ENCODE measurements at places on chromosomes 12 and 14.

GRCh38 chr12:103505371-103506236 lies 9.8 kb upstream of the C12orf42 start:
- no peak for DNase-seq

GRCh38 chr12:90773491-90773890 lies 181.5 kb downstream of the CCER1 start:
- no peak for DNase-seq

- DNase-seq = no peak
Observed at GRCh38 chr12:4825011-4825858, 84.5 kb upstream of the KCNA1 start.

- no peak for DNase-seq
Observed at GRCh38 chr12:2453076-2453760, 341.6 kb upstream of the FKBP4 start.

GRCh38 chr12:6020930-6021329 lies 75.9 kb upstream of the ANO2 start:
- no peak for DNase-seq

DNA sequence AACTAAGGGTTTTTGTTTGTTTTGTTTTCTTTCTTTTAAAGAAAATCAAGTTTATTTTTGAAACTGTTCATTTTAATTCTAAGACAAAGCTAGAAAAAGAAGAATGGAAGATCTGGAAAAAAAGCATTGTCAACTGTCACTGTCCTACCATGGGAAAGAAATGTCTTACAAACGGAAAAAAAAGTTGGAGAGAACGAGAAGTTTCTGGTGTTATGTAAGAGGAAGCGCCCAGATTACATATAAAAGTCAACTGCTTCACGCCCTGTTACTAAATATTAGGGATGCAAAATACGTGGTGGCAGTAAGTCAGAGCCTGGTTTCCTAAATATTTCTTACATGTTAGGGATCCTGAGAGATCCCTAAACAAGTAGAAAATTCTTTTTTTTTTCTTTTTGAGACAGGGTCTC lies 14.3 kb upstream of the FBXL14 start:
- peak; percentile 54 for DNase-seq

DNA sequence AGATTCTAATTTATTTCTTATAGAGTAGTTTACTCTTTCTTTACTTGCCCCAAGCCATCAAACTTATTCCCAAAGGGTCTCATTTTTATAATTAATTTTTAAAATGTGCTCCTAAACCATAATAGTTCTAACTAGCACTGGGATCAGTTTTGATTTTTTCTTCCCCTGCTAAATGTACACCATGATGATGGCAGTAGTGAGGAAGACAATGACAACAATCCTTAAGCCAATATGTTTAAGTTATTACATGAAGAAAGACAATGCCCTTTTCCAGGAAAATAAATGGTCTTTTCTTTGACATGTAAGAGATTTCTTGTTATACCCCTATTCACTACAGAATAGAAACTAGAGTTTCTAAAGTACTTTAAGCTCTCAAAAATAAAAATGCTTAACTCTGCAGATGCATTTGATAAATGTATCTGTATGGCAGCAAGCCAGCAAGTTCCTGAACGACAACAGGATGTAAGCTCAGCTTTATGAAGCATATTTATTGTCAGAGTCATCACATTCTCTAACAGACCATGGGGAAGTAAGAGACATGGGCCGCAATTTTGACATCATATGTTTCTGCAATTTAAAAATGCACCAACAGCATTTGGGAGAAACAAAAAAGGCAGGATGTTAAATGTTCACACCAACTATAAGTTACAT lies 36.0 kb upstream of the SNX6 start:
- DNase-seq = peak; percentile 54

DNA sequence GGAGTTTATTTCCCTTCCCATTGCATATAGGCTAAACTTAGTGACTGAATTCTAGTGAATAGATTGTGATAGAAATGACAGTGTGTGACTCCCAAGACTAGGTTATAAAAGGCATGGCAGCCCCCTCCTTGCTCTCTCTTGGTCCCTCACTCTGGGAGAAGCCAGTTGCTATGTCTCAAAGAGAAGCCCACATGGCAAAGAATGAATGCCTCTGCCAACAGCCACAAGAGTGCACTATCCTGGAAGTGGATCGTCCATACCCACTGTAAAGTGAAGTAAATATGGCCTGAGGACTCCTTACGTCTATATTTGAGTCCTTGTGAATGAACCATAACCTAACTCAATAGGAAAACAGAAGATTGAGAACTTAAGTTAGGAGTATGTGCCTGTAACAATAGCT lies 35.4 kb upstream of the HMGA2 start:
- no peak for DNase-seq

DNA sequence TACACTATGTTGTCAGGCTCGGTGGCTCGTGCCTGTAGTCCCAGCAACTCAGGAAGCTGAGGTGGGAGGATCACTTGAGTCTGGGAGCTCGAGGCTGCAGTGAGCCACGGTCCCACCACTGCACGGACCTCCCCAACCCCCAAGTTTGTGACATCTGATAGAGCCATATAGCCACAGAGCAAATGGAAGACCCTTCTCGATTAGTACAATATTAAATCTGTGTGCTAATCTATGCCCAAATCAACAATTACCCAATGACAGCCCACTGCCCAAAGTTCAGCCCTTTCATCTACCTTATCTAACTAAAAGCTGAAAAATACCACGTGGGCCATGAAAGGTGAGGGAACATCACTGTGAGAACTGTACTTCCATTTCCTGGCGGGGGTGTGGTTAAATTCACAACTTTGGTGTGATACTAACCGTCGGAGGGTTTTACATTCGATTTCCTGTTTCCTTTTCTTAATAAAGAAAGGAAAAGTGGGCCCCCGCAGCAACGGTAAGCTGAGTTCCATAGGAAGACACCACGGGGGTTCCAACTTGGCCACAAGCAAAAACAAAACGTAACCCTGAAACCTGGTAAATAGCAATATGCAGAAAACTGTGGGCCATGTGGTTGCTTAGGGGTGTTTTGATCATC lies 31.2 kb upstream of the FOS start:
- no peak for DNase-seq

- no peak for DNase-seq
Observed at GRCh38 chr14:24053548-24054323, 1.9 kb downstream of the CARMIL3 start.

- no peak for DNase-seq
Observed at GRCh38 chr14:35339761-35340406, 47.7 kb downstream of the PSMA6 start.

DNA sequence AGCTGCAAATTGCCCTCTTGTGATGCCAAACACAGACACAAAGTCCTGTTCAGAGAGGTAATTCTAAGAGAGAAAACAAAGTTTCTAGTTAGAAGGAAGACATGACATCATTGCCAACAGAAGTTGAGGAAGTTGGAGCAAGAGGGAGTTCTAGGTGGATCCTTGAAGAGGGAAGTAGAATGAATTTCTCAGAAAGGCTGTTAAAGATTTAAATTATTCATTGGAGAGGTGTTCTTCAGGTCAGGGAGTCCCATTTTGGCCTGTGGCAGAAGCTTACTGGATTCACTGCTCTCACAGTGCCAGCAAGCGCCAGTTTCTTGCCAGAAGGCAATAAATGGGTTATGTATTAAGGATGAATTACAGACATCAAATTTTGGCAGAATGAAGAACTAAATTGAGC lies 15.3 kb downstream of the TSFM start:
- no peak for DNase-seq

DNA sequence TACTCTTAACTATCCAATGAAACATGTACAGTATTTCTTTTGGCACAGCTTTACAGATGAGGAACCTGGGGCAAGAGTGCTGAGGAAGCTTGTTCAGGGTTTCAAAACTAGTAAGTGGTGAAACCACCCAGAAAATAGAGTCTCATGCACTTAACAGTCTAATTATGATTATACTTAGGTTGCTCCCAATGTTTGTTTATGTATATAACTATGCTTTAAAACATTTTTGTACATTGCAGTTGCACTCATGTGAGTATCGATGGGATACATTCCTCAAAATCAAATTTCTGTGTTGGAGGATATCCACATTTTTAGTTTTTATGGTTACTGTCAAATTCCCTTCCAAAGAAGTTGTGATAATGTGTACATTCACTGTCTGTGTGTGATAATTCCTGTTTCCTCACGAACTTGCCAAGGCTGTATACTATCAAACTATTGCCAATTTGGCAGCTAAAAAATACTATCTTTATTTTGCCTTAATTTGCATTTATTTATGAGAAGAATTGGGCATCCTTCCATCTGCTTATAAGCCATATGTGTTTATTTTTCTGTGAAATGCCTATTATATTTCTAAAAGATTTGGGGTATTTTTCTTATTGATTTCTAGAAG lies 143.9 kb upstream of the SSTR1 start:
- no peak for DNase-seq

DNA sequence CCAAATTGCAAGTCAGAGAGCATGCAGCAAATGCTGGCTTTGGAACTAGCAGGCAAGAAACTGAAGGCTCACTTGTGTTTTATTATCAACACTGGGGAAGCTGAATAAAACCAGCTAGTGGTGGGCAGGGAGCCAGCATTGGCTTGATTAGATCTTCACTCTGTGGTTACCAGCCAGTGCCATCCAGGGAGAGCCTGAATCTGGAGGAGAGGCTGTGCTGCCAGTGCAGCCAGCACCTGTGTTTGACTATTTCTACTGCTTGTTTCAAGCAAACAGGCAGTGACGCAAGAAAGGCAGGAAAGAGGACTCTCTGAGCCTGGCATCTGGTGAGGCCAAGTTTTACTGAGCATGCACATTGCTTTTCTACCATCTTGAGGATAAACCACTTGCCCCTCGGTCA lies 247.0 kb downstream of the PHLDA1 start:
- no peak for DNase-seq

GRCh38 chr12:19739195-19739776 lies 300.0 kb downstream of the AEBP2 start:
- peak; percentile 64 for DNase-seq

DNA sequence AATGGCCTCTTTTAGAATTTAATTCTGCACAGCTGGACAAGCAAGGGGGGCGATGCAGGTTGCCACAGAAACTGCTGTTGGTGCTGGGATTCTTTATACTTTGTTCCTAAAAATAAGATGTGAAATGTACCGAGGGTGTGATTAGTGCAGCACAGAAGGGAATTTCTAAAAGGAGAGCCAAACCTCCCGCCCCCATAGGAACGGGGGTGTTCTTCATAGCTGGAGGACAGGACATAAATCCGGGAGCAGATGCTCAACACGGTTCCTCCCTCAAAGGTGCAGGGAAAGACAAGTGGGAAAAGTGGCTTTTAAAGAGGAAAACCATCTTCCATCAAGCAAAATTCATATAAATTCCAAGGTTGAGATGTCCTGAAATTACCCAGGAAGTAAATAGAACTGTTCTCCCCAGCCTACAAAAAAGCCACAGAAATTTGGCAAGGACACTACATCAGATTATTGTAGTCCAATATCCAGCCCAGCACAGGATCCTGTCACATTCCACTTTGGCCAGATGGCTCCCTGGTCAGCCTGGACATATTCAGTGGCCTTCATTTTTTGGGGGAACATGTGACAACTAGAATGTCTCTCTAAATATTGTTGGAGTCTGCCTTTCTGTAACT lies 51.4 kb upstream of the TMX1 start:
- DNase-seq = no peak

DNA sequence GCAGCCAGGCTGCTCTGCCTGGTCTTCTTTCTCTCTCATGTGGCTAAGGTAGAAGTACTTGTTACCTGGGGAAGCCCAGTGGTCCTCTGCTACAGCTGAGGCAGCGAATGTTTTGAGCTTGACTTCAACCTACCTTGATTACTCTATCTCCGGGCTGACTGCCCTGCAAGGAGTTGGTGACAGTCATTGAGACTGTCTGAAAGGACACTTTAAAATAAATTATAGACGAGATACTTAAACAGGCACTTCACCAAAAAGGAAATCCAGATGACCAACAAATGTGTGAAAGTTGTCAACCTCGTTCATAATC lies 474 bp upstream of the CIT start:
- no peak for DNase-seq

GRCh38 chr14:93533842-93534241 lies 103.1 kb downstream of the UNC79 start:
- DNase-seq = no peak

- DNase-seq = peak; percentile 17
Observed at GRCh38 chr14:79947440-79948054, 263.8 kb downstream of the DIO2 start.

GRCh38 chr14:62445570-62445969 lies 599.7 kb downstream of the KCNH5 start:
- DNase-seq = no peak

DNA sequence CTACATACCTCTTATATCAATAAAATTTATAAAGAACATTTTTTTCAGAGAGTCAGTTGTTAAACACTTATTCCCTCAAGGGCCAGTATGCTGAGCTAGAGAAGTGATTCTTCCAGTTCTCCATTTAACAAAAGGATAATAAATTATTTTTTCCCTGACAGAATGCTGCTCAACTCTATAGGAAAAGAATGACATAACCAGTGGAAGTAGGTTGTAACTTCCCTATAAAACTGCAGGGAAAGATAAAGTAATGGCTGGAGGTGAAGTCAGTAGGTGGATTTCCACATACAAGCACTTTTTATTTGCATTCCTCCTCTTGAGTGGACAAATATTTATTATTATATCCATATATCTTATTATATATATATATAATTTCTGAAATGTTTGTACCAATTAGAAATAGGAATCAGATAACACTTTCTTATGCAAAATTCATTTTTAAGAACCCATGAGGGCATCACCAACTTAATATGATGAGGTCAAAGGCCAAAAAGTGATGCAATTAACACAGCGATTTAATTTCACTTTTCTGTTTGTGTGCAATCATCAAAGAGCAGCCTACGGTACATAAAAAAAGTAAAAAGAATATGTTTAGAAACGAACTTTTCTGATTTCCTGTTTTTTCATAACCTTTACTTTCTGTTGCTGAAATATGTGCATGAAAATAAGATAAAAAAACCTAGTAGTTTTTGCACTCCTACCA lies 175.3 kb downstream of the PRKD1 start:
- DNase-seq = no peak

DNA sequence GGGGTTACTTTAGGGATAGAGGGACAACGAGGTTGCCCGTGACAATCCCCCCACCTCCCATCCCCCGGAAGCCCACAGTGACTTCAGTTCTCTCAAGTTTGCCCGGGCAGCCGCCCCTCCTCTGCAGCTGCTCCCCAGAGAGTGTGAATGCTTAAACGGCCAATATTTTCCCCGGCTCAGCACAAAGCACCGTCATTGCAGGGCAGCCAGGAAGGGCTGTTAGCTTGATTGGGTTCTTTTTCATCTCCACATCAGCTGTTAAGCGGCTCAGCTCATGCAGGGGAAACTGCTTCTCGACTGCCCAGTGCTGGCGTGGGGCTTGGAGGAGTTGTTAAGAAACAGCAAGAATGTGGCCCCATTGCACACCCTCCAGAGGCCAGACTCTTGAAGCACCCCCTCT lies 120.5 kb upstream of the NCOR2 start:
- peak; percentile 68 for DNase-seq

- no peak for DNase-seq
Observed at GRCh38 chr12:27001663-27002062, 12.5 kb downstream of the TM7SF3 start.

- no peak for DNase-seq
Observed at GRCh38 chr12:51635346-51635745, 44.3 kb downstream of the SCN8A start.

DNA sequence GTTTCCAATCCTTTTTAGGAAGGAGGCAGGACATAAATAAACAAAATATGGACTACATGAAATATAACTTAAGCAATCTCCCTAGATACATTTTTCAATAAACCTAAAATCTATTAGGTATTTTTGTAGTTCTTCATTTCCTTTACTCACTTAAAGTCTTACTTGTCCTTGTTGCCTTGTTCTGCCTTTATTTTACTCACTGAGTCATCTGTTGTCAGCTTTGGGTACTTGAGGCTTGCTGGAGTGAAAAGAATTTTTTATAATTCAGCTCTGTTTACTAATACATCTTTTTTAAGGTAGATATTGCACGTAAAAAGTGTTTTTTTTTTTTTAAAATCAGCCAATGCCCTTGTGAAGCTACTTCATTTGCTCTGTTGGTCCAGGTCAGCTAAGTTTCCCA lies 216.2 kb downstream of the PELI2 start:
- DNase-seq = no peak
